Stimulated activated naive CD4-positive, alpha-beta T cell (primary cell): ENCODE measurements at places on chromosomes 2 and 18.

GRCh38 chr2:128309280-128310093, 9.2 kb downstream of the HS6ST1 start:
- DNase-seq = no peak

- no peak for DNase-seq
Observed at GRCh38 chr18:9366126-9366714, 31.6 kb downstream of the TWSG1 start.

- no peak for DNase-seq
Observed at GRCh38 chr2:210318486-210318885, 3.5 kb upstream of the MYL1 start.

DNA sequence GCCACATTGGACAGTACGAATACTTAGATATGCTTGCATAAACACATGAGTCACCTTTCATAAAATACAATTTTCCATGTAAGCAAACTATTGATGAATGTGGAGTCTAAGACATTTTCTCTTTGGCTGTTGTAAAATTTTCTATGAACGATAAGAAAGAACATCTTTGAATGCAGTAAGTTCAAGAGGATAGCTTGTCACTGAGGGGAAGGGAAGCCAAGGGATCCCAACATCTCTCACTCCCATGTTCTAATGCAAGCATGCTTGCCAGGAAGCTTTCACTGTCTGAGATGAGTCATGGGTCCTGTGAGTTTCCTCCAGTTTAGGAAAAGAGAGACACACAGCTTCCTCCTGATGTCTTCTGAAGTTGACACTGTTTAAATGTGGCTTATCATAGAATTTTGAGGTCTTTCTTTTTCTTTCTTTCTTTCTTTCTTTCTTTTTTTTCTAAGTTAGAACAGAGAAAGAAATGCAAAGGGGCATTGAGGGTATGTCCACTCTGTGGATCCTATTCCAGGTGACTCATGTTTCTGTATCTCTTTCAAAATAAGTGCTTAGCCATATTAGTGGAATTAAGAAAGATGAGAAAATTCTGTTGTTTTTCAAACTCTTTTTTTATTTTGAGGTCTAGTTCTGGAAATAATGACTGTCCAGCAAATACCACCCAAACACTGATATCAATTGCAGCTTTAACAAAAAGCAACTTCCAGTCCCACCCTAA, 146.6 kb downstream of the RDH14 start:
- no peak for DNase-seq

DNA sequence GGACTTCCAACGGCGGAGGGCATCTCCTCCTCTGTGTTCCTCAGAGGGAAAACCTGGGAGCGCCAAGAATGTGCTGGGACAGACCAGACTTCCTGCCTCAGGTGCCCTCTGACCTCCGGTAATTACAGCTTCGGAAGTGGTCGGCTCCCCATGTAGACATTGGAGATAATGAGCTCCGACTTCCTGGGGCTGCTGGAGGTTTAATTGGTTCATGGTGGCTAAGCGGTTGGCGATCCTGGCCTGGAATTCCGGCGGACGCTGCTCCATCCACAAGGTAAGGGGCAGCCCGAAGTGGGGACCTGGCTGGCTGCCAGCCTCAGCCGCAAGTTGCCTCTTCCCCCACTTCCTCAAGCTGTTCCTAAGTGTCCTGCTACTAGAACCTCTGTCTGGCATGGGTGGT, 83.2 kb upstream of the EPC2 start:
- no peak for DNase-seq

DNA sequence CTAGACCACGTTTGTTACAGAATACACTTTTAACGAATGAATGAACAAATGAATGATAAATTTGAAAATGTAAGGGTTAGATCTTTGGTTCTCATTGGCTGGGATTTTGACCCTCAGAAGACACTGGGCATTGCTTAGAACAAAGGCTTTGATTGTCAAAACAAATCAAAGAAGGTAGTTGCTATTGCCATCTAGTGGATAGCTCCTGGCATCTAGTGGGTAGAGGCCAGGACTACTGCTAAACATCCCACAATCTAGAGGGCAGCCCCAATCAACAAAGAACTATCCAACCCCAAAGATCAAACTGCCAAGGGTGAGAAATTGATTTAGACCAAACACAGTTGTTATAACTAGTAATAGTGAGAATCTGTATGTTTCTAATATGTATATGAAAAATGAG, 552.3 kb downstream of the KCNJ3 start:
- DNase-seq = no peak

- DNase-seq = no peak
Observed at GRCh38 chr2:147665105-147665504, 179.7 kb upstream of the ACVR2A start.

DNA sequence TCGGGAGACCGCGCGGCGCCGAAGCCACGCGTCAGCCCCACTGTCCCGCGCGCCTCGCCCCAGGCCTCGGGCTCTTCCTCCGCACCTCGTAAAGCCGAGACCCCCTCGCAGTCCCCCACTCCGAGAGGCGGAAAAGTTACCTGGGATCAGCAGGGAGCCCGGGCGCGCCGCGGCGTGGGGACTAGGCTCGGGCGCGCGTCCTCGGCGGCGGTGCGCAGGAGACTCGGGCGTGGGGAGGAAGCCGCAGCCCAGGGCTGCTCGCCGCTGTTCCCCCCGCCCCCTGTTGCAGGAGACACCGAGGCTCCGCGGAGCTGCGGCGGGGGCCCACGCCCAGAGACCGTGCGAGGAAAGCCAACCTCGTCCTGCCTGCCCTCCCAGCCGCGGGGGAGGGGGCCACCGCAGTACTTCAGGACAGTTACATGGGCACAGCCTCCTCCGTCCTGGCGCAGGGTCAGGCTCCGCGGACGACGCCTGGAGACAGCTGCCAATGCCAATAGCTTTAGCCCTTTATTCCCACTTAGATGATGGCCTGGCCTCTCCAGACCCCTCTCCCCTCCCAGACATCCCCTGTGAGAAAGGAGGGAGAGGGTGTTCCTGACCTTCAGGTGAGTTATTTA, at the start of gene EPB41L3:
Gene EPB41L3, minus strand, starts transcription at position 225 of the 617 bp plus-strand sequence. CDS start 54,814 bp downstream, outside the sequence.
- no peak for DNase-seq

DNA sequence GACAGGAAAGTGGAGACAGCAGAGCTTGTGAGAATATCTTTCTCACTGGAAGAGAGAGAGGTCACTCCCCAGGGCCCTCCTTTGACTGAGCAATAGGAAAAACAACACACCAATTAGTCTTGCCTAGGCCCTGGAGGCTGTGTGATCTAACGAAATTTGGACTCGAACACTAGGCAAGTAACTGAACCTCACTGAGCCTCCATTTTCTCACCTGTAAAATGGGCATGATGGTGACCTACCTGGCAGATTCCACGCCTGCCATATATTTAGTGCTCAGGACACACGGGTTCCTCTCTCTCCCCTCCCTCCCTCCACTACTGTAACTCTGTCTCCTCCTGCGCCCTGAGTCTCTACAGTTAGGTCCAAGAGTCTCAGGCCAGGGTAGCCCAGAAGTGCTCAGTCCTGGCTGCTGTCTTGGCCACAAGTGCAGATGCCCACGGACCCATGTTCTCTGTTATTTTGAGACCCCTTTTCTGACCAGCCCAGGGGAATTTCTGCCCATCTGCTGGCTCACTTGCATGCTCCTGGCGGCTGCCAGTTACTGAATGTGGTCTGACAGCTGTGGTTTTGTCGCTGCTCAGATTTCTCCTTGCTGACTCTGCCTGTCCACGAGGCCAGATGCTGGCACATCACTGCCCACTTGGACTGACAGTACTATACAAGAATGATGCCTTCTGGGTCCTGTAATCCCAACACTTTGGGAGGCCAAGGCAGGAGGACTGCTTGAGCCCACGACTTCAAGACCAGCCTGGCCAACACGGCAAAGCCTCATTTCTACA, 9.6 kb upstream of the GIGYF2 start:
- no peak for DNase-seq

- DNase-seq = no peak
Observed at GRCh38 chr2:75068546-75068945, 110.1 kb downstream of the POLE4 start.

GRCh38 chr18:48819781-48820482, 130.8 kb downstream of the SMAD7 start:
- DNase-seq = no peak

GRCh38 chr2:147559070-147559725, 285.6 kb upstream of the ACVR2A start:
- no peak for DNase-seq

- DNase-seq = no peak
Observed at GRCh38 chr2:131146231-131146630, 41.1 kb downstream of the PLEKHB2 start.

GRCh38 chr2:101408925-101409324, 21.6 kb upstream of the CREG2 start:
- no peak for DNase-seq

DNA sequence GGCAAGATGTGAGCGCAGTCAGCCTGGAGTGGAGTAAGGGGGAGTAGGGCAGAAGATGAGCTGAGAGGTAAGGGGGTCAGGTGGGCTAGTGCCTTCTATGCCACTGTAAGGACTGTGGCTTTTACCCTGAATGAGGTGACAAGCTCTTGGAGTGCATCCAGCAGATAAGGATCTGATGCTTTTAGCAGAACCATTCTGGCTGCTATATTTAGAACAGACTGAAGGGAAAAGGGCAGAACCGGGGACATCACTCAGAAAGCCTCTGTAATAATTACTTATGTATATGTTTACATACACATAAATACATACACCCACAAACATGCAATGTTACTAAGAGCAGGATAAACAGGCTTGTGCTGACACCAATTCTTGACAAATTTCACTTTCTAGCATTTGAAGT, 124.8 kb downstream of the DTNB start:
- DNase-seq = no peak

DNA sequence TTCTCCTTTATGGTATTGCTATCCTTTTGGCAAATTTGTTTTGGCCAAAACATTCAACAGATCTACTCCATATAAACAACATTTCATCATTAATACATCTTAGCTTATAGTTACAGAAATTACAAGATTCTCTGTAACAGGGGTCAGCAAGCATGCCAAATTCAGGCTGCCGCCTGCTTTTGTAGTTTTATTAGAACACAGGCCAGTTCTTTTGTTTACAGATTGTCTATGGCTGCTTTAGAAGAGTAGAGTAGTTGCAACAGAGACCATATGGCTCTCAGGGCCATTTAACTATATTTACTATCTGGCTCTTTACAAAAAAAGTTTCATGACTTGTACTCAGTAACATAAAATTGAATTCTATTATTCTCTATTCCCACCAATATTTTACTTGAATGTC, 53.9 kb downstream of the LNPK start:
- DNase-seq = no peak

DNA sequence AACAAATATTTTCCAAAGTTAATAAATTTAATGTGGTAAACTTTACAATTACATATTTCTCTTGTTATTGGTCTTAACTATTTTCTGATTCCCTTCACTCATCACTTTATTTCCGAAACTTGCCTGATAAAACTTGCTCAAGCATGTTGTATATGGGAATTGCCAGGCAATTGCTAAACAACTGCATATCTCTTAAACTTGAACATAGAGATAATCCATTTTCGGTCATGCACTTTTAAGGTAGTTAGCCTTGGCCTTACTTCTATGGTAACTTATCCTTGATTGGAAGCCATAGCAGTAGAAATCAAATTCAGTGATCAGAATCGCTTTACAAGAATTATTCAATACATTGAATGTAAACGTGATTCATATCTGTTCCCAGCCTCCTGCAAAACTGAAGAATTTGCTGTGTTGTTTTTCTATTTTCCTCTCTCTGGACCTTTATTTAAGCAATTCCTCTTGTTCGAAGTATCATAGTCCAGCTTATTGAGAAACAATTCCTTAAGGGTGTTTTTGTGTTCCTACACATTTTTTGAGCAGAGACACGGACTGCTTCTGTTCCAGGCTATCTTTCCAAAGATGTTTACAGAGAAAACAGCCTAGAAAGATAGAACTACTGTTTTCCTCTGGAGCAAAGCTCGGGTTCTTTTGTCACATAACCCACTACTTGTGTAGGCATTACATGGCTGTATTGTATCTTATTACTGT, 674.3 kb downstream of the IRS1 start:
- no peak for DNase-seq

- DNase-seq = no peak
Observed at GRCh38 chr18:23099621-23100020, 35.7 kb upstream of the CABLES1 start.

GRCh38 chr2:218329826-218330593, 26.6 kb upstream of the CATIP start:
- DNase-seq = no peak

- no peak for DNase-seq
Observed at GRCh38 chr2:14148216-14148615, 484.3 kb upstream of the LRATD1 start.

- DNase-seq = no peak
Observed at GRCh38 chr18:32308493-32309120, 118.8 kb downstream of the MEP1B start.

DNA sequence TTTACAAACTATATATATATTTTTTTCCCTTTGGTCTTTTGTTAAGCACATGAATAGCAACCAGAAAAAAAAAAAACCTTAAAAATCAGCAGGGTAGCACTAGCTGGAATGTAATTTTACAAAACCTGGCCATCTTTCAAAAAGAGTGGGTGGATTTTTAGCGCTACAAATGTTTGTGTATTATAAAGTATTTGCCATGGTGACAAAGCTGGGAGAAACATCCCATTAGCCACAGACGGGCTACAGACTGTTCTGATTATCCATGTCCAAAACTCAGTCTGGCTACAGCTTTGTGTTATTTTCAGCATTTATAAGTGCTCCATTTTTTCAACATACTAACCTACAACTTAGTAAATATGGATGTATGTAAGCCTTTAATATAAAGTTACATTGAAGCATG, 249.5 kb upstream of the TANK start:
- no peak for DNase-seq

GRCh38 chr2:74841641-74842040, 7.7 kb downstream of the HK2 start:
- DNase-seq = no peak

DNA sequence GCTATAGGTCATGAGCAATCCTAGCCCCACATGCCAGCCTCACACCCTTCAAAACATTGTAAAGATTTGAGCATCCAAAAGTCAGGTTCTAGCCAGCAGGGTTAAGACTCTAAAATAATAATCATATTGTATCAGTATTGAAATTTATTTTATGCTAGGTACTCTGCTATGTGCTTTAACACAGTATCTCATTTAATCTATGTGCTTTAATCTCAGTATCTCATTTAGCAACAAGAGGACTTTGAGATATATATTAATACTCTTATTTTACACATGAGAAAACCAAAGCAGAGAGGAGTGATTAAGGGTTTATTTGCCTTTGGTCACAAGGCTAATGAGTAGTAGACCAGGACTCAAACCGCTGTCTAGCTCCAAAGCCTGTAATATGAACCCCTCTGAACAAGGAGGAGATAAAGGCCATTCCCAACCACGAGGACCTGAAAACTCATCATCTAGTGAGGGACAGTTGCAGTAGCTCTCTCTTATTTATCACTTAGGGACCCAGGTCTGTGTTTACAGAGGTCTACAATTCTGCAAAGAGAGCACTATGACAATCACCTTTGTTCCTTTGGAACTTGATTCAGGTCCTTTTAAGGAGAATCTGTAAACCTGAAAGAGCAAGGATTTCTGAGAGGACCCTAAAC, 116.5 kb upstream of the SERTAD2 start:
- no peak for DNase-seq

- no peak for DNase-seq
Observed at GRCh38 chr2:1729242-1729641, 15.1 kb downstream of the PXDN start.

- no peak for DNase-seq
Observed at GRCh38 chr2:9737053-9737875, 106.0 kb upstream of the TAF1B start.
